NCI-H524 treated with DMSO at 0.1 percent for 48 hours (cell line): ENCODE measurements at places on chromosomes 12 and 14.

- DNase-seq, result no peak
Observed at GRCh38 chr14:24427537-24428508, 1.6 kb downstream of the CBLN3 start.

DNA sequence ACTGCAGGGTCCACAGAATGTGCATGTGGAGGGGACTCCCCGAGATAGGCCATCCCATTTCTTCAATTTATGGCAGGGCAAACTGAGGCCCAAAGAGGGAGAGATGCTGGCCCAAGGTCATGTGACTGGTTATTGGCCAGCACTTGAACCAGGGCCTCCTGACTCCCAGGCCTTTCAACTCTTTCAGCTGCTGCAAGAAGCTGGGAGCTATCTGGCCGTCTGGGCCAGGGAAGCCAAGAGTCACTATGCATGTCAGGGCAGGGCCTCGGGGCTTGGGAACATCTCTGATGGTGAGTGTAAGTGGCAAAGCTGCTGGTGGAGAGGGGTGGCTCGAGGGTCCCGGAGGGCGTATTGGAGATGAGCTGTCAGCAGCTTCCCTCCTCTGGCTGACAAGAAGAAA, 9.5 kb upstream of the LTBP2 start:
- DNase-seq, result no peak

GRCh38 chr12:3367750-3368444, 123.1 kb upstream of the PRMT8 start:
- no peak for DNase-seq

GRCh38 chr12:54387114-54387467, 2.6 kb upstream of the ZNF385A start:
- no peak for DNase-seq

GRCh38 chr12:89762498-89763170, 54.0 kb upstream of the ATP2B1 start:
- no peak for DNase-seq

DNA sequence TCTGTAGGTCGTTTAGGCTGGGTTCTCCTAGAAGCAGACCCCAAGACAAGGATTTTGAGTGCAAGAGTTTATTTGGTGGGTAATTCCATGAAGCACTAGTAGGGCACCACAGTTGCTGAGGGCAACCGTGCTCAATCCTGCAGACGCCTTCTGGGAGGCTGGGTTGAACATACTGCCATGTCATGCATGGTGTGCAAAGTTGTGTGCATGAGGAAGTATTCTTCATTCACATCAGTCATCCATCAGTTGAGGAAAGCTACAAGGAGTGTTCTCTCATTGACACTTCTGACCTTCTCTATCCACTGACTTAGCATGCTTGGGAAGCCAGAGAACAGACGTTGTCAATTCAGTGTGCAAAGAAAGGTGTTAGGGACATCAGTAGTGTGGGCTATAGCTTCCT, 179.2 kb downstream of the PTPN11 start:
- no peak for DNase-seq

GRCh38 chr12:83434600-83434999, 747.9 kb downstream of the TMTC2 start:
- DNase-seq, result no peak
